Stimulated activated CD8-positive, alpha-beta memory T cell treated with anti-CD3 and anti-CD28 coated beads, Interleukin-15, amount 100 ng/mL, for 4 hours (primary cell): ENCODE measurements at places on chromosomes 1 and 21.

- DNase-seq, result no peak
These were observed 30.6 kb downstream of the DNAJC6 start for GRCh38 chr1:65339866-65340468.

- no peak for DNase-seq
These were observed 45.4 kb downstream of the GRHL3 start for GRCh38 chr1:24364605-24364974.

GRCh38 chr1:107963601-107964335 lies 1.2 kb downstream of the VAV3 start:
- no peak for DNase-seq

DNA sequence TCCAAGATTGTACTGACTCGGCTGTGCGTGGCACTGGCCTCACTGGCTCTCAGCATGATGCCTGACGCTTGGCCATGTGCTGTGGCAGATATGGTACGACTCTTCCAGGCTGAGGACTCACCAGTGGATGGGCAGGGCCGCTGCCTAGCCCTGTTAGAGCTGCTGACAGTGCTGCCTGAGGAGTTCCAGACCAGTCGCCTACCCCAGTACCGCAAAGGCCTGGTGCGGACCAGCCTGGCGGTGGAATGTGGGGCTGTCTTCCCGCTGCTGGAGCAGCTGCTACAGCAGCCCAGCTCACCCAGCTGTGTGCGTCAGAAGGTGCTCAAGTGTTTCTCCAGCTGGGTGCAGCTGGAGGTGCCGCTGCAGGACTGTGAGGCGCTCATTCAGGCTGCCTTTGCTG lies 2.9 kb downstream of the IPO13 start:
- no peak for DNase-seq
